ENCODE measurements at places on chromosomes 1 and 21.

- no peak for DNase-seq
These were observed 72.2 kb upstream of the MAN1A2 start for GRCh38 chr1:117295001-117295400.

DNA sequence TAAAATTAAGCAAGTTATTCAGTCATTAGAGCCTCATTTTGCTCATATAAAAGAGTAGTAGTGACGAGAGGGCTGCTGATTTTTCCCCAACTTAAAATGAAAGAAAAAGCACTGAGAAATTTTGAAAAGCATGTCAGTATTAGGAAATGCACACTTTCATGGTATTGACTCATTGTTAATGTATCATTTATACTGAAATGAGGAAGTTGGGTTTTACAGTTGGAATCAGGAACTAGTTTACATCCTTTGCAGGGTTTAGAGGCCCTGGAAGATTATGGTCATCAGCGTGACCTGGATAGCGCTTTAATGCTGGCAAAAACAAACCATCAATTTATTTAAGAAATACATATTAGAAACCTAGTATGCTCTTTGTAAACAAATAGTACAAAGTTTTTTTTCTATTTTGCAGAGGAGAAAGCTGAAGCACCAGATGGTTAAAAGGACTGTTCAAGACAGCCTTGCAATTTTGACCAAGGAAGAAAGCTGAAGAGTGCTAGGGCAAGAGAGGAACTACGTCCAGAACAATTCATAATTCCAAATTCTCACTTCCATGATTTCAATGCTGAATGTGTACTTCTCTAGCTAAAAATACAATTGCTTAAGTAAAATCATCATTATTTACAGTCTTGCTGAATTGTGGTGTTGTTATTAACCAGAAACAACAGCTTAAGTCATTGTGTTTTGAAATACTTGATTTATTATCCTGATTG is 94.8 kb upstream of the SGIP1 start:
- peak; percentile 16 for DNase-seq

DNA sequence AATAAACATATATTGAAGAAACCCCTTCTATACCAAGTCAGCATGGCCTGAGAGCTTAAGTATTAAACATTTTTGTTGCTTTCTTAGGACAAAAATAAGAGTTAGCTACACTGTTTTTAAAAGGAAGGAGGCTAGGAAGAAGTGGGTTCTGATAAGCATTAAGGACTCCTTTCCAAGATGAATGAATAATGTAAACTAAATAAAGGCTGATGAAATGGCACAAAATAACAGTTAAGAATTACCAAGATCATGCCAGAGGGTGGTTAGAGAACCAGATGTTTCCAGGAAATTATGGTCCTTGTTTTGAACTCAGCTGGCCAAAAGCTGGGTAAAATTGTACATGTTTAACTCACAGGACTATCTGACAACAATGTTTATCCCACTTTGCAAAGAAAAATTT is 114.1 kb upstream of the ETS2 start:
- no peak for DNase-seq

DNA sequence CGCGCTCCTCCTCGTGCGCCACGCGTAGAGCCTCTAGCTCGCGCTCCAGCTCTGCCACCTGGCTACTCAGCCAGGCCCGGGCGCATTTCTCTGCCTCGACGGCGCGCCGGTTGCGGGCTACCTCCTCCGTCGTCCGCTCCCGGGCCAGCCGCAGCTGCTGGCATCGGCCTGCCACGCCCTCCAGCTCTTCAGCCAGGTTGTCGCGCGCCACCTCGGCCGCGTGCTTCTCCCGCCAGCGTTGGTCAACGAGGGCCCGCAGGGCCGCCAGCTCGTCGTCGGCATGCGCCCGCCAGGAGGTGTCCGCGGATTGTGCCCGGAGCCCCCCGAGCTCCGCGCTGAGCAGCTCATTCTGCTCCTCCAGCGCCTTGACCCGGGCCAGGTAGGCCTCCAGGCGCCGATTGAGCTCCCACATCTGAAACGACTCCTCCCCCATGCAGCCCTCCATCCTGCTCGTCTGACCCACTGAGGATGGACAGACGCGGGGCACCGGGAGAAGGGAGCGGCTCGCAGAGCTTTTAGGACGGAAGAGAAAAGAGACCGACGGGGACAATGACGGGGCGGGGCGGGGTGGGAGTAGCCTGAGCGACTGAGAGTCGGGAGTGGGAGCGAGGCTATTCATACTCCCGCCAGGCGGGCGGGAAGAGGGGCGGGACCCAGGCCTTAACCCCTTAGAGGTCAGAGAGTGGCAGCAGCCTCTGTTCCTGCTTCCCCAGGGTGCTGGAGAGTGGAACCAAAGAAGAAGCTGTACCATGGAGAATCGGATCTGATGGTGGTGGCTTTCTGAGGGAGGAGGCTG is at the start of gene NES:
TSS of gene NES (minus strand) at position 588 of the 796 bp plus-strand sequence. CDS start at position 445, 143 bp downstream.
- DNase-seq, result no peak

- DNase-seq, result no peak
These were observed 3.9 kb upstream of the VAMP3 start for GRCh38 chr1:7767176-7767575.

DNA sequence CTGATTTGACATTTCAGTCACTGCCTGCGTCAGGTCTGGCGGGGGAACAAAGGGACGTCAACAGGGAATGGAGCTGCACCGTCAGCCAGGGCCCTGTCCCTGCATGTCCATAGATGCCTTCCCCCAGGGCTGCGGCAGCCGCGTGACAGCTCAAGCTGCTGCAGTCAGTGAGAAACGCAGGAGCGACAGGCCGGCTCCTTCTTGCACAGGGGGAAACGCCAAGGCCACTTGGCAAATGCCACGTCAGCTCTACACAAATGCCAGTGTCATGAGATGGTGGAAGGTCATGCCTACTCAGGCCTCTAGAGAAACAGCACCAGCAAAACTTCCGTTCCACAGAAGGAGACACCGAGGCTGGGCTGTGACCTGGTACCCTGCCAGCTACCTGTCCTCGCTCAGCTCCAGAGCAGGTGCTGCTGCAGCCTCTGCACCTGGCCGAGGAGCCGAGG is 37.7 kb downstream of the SYF2 start:
- no peak for DNase-seq

DNA sequence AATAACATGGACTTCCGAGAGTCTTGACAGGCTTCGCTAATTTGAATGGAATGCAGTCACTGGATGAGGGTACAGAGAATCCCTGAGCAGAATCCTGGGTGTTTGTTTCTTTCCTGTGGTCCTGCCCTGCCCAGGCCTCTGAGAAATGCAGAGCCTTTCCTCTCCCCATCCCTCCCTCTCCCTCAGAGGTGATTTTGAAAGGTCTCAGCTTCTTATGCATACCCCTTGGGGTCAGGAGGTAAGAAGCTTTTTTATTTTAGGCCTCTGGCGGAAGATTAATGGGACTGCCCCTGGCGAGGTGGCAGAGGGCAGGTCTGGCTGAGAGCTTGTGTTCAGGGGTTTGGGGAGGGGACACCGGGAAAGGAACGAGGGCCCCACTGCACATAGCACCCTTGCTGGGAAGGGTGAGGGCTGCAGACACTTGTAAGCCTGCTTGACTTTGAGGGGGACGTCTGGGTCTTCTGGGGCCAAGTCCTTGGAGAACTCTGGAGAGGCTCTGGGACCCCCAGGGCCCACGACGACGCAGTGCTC is 116.5 kb upstream of the SLC45A1 start:
- no peak for DNase-seq

Measured in hematopoietic multipotent progenitor cell treated with erythropoietin and hydrocortisone succinate and interleukin-3 and kit ligand, for 8 days (in vitro differentiated cells).